Esophagus squamous epithelium (tissue), 5 donors: ENCODE measurements at places on chromosomes 13 and 19.

- no peak for DNase-seq
Observed at GRCh38 chr13:54356849-54357248, 1328.2 kb downstream of the OLFM4 start.

DNA sequence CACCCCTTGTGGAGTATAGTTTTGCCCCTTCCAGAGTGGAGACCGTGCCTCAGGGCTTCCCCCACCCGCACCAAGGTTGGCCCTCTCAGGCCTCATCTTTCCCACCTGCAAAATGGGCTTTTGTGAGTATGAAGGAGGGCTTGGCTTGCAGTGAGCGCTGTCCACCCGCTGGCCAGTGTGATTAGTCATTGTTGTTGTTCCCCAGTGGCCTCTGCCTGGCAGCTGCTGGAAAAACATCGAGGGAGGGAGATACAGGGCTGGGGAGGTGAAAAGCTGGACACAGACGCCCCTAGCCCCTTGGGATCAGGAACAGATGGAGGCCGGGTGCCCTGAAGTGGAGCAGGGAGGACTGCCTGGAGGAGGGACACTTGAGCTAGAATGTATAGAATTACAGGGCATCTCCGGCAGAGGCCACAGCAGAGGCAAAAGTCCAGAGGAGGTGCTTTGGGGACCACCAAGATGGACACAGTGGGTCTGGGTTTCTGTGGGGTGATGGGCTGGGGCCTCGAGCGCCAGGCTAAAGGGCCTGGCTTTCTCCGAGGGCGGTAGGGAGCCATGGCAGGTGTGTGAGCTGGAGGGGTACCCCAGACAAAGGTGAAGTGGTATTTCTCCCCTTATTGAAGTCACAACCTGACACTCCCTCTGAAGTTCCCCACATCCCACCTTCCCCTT lies 3.9 kb upstream of the IL12RB1 start:
- DNase-seq = no peak

- DNase-seq = no peak
Observed at GRCh38 chr19:798415-799075, 1.3 kb downstream of the PTBP1 start.

DNA sequence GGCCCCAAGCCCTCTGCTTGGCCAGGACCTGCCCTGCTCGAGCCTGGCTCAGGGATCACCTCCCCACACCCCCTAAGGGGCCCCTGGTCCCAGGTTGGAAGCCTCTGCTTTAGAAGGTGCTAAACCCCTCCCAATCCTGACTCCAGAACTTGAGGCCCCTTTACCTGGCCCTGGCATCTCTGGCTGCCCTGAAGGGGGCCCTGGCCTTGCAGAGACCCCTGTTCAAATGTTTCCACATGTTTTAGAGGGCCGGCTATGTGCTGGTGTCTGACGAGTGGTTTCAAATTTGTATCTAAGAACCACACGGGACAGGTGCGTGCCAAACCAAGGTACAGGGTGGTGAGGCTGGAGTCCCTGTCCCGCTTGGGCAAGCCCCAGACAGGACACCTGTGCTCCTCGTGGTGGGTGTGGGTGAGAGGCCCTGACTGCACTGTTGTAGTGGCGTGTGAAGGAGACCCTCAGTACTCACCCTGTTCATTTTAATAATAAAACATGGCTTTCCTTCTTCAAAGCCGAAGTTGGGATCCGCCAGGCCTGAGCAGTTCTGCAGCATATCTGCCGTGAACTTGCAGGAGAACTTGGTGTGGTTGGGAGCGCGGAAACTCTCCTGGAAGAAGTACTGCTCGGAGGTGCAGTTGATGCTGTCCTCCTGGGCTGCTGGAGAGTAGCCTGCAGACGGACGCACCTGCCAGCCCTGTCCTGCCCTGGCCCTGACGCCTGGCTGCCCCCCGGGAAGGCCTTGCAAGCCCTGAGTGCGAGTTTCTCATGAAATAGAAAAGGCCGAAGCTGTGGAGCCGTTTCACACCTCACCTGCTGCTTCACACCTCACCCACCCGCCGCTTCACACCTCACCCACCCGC lies 5.4 kb downstream of the ATP4B start:
- no peak for DNase-seq
